ENCODE measurements at places on chromosomes 3 and 15.
A peak's percentile ranks its signal among the peaks of the same experiment; 100 is the strongest.

DNA sequence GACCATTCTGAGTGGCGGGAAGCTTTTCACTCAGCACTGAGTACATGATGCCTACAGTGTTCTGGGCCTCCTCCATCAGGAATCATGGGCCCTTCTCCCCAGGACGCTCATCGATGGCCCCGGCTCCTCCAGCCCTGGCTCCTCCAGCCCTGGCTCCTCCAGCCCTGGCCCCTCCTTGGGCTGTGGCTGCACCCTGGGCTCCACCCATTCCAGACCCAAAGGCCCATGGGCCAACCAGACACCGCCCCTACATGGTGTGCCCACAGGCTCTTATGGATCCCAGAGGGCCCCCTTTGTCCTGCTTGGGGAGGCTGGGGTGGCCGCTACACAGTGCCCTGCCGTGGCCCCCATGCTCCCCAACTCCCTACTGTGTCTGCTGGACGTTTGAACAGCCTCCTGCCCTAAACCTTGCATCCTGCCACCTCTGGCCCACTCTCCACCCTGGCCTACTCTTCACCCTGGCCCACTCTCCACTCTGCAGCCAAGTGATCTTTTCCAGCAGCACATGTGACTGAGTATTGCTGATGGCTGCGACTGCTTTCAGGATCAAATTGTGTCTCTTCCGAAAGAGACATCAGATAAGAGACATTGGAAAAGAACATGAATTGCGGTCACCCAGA lies 57.9 kb downstream of the APBA2 start:
- DNase-seq: no peak

- DNase-seq: no peak
Measured at GRCh38 chr3:112744106-112744505, 102.6 kb downstream of the CD200R1L start.

GRCh38 chr15:25682340-25682739 lies 180.8 kb downstream of the ATP10A start:
- no peak for DNase-seq

DNA sequence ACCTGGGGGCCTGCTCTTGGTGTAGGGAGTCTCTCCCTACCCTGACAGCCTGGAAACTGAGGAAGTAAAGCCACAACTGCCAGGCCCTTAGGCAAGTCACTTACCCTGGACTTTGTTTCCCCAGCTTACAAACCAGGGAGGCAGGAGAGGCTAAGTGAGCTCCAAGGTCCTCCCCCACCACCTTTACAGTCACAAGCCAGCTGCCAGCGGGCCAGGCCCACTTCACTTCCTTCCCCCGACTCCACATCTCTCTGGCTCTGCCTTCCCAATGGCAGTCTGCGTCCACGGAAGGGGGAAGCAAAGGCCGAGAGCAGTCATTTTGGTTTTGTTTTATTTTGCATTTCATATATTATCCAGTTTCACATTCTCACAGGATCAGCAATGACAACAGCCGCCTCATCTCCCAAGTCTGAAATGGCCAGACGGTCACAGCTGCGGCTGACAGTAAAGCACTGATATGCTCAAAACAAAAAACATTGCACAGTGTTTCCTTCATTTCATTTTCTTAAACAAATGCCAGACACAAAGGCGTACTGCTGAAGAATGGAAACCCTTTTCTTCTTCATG lies 35.7 kb downstream of the RBPMS2 start:
- DNase-seq: no peak

- DNase-seq: no peak
Measured at GRCh38 chr3:171676601-171677175, 133.6 kb downstream of the PLD1 start.

- DNase-seq: no peak
Measured at GRCh38 chr15:68650901-68651709, 72.3 kb downstream of the CORO2B start.

DNA sequence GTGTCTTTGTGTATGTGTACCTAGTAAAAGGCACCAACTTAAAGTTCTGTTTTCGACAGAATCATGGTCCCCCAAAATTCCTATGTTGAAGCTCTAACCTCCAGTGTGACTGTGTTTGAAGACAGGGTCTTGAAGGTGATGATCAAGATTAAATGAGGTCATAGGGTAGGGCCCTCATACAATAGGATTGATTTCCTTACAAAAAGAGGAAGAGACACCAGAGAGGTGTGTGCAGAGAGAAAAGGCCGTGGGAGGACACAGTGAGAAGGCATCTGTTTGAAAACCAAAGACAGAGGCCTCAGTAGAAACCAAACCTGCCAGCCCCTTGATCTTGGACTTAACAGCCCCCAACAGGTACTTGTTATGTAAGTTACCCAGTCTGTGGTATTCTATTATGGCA lies 52.0 kb upstream of the CORO2B start:
- no peak for DNase-seq

DNA sequence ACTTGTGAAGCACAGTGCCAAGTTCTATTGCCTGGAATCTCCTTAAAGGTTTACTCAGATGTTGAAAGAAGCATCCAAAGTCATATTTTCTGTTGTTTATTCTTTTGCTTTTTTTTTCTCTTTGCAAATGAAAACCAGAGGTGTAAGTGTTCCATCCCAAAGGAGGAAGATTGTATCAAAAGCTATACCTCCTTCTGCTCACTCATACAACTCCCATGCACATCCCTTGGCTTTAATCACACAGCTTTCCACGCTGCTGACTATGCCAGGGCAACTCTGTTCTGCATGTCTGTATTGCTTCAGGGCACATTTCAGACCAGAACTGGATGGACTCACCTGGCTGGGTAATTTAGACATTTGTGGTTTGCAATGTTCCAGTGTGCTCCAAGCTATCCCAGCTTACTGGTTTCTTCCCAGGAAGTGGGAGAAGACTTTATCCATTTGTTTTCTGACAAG lies 399.6 kb upstream of the TBL1XR1 start:
- DNase-seq: no peak

DNA sequence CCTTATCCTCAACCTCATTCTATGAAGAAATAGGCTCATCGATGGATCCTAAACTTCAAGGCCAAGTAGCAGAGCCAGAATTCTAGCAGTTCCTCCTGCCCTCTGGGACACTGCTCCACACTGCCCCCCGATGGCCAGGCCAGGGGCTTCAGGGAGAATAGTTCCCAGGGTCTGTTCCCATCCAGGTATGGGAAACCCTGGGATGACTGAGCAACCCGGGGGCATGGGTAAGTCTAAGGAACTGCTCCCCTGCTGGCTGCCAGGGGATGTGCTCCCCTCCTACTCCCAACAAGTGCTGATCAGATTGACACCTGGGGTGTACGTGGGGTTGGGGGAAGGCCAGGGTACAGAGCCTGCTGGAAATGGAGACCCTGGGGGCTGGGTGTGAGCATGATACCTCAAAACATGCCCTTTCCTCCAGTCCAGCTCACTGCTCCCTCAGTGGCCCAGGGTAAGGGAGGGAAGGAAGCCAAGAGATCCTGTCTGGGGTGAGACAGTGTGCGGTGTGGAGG lies 7.6 kb downstream of the ULK3 start:
- peak; percentile 38 for DNase-seq

- no peak for DNase-seq
Measured at GRCh38 chr15:66251790-66252684, 1.5 kb downstream of the MEGF11 start.

GRCh38 chr3:24182756-24183155 lies 237.7 kb downstream of the NR1D2 start:
- DNase-seq: no peak

DNA sequence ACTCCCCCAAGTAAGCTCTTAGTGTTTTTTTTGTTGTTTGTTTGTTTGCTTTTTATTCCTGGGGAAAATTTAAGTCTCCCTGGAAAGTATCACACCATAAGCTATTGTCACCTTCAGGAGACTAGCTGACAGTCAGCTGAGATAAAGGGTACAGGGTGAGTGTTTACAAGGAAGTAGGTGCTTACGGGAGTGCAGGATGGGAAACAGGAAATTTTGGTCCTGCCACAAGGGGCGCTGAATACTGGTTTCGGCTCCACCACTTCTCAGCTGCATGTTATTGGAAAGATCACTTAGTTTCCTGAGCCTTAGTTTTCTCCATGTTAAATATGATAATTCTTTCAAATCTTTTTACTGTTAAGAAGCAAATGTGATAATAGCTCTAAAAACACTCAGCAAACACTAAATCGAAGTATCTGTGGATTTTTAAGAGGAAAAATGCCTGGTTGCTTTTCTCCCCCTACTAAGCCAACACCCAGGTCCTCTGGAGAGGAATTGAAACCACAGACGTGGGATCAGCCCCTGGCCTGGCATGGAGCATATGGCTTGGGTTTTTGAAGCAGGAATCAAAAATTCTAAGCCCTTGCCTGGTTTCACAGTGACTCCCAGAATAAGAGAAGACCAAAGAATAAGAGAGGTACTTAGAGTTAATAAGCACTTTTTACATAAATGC lies 90.7 kb downstream of the SCN11A start:
- no peak for DNase-seq

- DNase-seq: peak; percentile 35
Measured at GRCh38 chr15:93030430-93031102, 58.4 kb downstream of the RGMA start.

- DNase-seq: no peak
Measured at GRCh38 chr3:52249683-52250082, 4.1 kb downstream of the PPM1M start.

GRCh38 chr3:63967675-63968611 lies 55.4 kb downstream of the PSMD6 start:
- DNase-seq: no peak

GRCh38 chr3:79994397-79994796 lies 226.6 kb upstream of the ROBO1 start:
- DNase-seq: no peak

GRCh38 chr15:78398076-78398825 lies 39.8 kb upstream of the IREB2 start:
- no peak for DNase-seq

DNA sequence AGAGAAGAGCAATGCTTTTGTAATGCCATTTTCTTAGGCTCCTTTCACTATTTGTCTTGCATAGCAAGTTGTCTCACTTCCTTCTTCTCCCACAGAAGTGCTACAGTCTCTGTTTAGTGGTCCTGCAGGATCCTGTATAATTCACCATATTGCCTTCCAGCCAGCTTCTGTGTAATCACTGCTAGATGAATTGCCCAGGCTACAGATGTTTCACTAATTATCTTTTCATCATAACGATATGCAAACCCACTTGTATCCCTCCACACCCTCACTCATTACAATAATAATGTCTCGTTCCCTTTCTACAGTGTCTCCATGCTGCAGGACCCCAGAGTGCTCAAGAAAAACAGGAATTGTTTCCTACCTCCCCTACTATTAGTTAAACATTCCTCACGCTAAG lies 402.9 kb downstream of the TBL1XR1 start:
- DNase-seq: no peak

DNA sequence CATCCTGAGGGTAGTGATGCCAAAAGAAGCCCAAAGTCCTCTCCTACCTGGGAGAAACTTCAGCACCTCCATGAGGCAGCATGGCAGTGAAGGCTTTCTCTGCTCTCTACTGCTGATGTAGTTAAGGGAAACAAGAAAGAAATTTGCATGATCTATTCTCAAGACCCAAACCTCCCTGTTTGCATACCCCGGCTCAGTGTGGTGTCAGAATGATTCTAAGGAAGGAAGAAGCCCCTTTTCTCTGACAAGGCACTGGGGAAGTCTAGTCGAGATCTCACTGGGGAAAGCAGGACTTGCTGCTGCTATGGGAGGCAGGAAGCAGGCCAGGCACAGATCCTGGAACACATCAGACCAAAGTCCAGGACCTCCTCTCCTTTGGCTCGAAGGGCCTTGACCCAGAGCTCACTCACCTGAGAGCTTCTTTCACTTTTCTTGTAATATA lies 89.4 kb upstream of the ICE2 start:
- DNase-seq: no peak

DNA sequence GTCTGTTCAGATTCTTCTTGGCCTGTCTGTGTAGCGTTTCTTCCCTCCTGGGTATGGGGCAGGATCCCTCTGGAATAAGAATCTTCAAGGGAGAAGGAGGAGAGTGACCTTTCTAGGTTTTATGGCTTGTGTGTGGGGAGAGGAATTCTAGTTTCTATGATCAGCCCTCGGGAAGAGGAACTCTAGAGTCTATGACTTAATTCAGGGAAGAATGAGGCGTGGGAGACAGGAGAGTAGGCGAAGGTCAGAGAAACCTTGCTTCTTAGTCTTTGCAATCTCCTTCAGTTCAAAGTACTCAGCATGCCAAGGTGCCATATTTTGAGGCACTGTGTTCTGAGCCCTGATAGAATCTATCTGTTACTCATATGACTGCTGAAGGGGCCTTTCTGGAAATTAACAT lies 99.2 kb upstream of the C3orf80 start:
- no peak for DNase-seq

- no peak for DNase-seq
Measured at GRCh38 chr3:185060655-185061054, 92.2 kb downstream of the C3orf70 start.

All from HS-27A (cell line).